ENCODE measurements at places on chromosomes 5 and 9. TPM values are rescaled to one million over a fixed set of nuclear protein-coding genes. Genes with fewer than 3 reads are reported as not detected.

EIF4EBP3 gene
- total RNA-seq: 4.0 TPM

SLC26A2 gene
- 2.7 TPM for total RNA-seq

SLC6A7 gene
- 0.10 TPM for total RNA-seq

LHFPL2 gene
- total RNA-seq: 9.4 TPM

ELAVL2 gene
- not detected for total RNA-seq

OR1Q1 gene
- total RNA-seq: not detected

GARIN3 gene
- total RNA-seq: not detected

PCDHGA2 gene
- not detected for total RNA-seq

OBP2B gene
- total RNA-seq: not detected

DNAH5 gene
- not detected for total RNA-seq

DDX4 gene
- total RNA-seq: not detected

TRPM3 gene
- total RNA-seq: not detected

HSPA5 gene
- 79.7 TPM for total RNA-seq

HTR4 gene
- total RNA-seq: not detected

ADAMTS12 gene
- under 0.01 TPM for total RNA-seq
